Cerebellar nuclear complex (tissue), 1 donor: ENCODE measurements at places on chromosomes 1 and 21.

GRCh38 chr1:89980605-89981004 is 14.3 kb upstream of the ZNF326 start:
- DNase-seq: no peak

DNA sequence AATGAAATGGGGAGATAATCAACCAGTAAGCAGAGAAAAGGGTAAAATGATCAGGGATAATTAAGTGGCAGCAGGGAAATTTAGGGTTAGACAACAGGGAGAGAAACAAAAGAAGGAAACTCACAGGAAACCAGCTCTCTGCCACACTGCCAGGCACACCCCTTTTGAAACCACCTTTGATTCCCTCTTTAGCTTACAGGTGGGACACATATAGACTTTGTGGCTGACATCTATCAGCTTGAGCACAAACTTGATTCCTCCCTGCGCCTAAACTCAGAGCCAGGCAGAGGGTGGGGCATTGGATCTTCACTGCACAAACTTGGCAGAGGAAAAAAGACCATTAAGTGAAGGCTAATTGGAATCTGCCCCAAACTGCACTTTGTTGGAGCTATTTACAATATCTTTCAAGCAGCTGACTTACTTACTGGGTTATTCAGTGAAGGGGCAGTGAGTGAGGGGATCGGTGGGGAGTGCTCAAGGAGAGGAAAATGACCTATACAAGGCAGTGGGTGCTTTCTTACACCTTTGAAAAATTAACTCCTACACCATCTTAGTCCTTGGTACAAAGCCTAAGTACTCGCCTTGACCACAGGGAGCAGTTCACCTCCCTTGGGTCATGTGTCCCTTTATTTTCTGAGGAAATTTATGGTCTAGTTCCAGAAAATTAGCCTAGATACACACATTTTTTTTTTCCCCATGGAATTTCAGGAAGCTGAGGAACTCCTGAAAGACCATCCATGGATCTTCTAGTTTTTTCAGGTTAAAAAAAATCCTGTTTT is 60.2 kb downstream of the PBX1 start:
- DNase-seq: no peak

DNA sequence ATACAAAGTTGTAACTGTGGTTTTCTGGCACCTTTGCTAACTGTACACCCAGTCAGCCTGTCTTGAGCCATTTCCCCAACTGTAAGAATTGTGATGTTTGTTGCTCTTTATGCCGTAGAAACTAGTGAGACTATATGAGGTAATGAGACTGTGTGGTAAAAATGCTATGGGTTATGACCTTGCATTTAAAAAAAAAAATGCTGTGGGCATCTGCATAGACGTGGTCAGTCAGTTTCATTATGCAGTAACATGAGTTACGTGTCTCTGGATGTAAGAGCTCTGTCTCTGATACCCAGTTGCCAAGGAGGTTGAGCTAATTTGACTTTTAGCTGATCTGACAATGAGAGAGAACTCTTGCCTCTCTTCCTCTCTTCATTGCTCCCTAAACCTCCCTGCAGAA is 80.6 kb upstream of the LAMC2 start:
- DNase-seq: no peak

DNA sequence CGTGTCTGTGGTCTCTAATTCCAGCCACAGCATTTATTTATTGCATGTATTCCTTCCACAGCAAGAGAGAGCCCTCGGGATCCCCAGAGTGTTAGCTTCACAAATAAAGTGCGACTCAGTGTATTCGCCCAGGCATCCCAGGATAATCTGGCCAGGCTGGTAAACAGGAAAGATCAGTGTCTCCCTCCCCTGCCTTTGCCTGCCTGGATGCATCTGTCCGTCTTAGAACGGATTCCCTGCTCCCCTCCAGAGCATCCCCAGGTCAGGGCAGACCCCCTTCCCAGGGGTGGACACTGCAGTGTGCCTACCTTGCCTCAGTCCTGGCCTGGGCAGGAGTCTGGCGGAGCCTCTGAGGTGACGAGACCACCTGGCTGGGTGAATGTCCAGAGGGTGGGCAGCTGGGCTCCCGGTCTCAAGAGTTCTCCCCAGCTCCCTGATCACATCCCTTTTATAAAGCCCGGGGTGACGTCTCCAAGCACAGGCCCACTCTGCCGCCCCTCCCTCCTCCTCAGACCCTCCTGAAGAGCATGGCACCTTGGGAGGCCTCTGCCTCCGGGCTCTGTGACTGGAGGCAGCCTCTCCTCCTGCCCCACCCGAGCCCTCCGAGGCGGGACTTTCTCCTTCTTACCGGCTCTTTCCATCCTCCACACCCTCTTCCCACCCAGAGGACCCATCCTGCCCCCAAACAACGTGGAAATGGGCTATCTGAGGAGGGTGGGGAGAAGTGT is at the start of gene KISS1:
TSS of gene KISS1 (minus strand) at position 424 of the 728 bp plus-strand sequence. CDS start 3,615 bp downstream, outside the sequence.
- no peak for DNase-seq

DNA sequence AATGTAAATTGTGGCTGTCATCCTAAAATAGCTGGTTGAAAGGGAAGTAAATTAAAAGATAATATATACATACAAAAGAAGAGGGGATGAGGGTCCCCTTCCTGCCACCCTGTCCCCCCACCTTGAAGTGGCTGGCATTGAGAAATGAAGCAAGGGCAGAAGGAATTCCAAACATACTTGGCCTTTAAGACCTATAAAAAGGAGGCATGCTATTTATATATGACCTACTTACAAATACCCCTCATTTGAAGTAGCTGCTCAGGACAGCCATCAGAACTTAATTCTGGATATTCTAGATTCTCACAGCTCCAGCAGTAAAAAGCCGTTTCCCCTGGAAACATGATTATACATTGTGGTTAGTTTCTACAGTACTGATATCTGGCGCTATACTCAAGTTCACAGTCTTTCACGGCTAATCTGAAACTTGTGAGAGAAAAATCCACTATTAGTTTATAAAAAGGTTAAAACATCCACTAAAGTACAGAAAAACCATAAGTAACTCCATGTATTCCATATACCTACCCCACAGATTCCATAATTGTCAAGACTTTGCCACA is 9.6 kb upstream of the MAP10 start:
- no peak for DNase-seq

DNA sequence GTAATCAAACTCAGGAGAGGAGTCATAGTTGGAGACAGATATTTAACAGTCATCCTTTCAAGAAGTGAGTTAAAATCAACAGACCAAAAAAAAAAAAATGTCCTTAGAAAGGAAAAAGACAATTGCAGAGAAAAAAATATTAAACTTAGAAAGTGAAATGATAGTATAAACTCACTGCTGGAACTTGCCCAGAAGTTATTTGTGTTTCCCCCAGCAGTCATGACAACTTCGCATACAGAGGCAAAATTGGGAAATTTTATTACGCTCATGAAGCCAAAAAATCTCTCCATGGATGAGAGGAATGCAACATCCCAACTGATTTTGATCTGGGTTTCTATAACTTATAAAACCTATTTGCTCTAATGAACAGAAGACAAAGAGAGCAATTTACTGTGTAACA is 198.2 kb downstream of the LRRC7 start:
- DNase-seq: no peak

- DNase-seq: no peak
Observed at GRCh38 chr21:29376556-29376955, 77.8 kb downstream of the BACH1 start.

DNA sequence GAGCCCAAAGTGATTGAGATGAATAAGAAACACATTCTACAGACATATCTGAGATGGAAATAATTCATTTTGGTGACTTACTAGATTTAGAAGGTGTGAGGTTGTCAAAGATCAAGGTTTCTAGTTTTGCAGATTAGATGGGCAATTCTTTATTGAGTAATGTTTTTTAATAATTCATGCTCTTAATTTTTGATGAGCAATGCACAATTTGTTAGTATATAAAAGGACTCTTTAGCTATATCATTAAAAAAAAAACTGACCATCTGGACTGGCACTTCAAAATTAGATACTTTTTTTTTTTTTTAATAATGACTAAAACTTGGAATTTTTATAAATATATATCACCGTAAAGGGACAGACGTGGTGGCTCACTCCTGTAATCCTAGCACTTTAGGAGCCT is 63.9 kb downstream of the FMN2 start:
- DNase-seq: no peak

- no peak for DNase-seq
Observed at GRCh38 chr1:230431527-230431926, 5.4 kb upstream of the PGBD5 start.

- DNase-seq: no peak
Observed at GRCh38 chr1:201332616-201333335, 44.7 kb downstream of the TNNT2 start.

GRCh38 chr1:103211073-103211472 is 102.8 kb upstream of the COL11A1 start:
- no peak for DNase-seq

DNA sequence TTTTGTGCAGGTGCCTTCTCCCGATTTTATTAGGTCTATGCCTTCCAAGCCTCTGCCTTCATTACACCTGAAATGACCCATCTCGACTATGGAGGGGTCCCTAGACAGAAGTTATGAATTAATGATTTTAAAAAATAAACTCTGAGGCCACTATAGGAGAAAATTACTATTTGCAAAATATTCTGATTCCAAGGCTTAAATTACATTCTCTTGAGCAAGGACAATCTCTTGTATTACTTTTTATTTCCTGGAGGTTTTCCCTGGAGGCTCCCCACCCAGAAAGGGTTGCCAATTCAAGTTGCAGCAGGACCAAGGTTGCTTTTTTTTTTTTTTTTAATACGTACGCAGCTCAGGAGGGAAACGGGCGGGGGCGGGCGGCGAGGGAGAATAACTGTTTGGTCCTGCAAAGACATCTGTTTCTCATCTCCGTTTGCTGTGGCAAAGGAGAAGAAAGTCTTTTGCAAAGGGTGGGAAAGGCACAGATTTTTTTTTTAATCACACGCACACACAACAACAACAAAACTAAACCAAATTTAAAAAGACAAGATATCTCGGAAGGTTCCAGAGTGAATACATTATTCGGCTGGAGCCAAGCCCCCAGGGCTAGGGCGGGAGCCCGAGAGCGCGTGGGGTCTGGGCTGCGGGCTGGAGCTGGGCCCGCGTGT is 618 bp upstream of the SERTAD4 start:
- DNase-seq: no peak

DNA sequence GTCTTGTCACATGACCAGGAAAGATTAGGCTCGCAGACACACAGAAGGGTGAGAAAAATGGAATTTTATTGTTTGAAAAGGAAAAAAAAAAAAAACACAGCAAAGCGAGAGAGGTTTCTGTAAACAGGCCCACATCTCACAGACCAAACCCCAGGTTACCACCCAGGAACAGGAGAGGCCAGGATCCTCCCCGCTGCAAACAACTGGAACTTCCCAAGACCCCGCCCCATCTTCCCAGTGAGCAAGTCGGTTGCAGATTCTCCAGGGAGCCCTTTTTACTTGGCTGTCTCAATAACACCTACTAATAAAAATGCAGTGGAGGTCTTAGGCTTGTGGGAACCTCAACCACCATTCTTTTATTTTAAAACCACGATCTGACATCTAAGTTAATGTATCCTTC is 84.7 kb upstream of the ETS2 start:
- DNase-seq: no peak

DNA sequence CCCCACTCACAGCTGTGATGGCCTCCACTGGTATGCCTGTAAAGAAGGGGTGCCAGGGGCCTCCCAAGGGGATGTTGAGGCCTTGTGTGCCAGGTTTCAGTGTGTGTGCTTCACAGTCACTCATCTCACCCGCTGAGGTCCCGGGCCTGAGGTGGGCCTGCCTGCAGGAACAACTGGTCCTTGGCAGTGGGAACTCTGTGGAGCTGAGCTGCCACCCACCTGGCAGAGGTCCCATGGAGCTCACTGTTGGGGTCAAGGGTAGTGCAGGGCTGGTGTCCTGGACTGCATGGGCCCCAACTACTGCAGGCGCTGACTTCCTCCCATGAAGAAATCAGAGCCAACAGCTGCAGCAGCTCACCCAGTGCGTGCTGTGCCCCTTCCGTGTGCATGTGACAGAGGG is 17.3 kb upstream of the ZNF678 start:
- no peak for DNase-seq

- DNase-seq: no peak
Observed at GRCh38 chr1:45443580-45444446, 47.1 kb downstream of the TESK2 start.

DNA sequence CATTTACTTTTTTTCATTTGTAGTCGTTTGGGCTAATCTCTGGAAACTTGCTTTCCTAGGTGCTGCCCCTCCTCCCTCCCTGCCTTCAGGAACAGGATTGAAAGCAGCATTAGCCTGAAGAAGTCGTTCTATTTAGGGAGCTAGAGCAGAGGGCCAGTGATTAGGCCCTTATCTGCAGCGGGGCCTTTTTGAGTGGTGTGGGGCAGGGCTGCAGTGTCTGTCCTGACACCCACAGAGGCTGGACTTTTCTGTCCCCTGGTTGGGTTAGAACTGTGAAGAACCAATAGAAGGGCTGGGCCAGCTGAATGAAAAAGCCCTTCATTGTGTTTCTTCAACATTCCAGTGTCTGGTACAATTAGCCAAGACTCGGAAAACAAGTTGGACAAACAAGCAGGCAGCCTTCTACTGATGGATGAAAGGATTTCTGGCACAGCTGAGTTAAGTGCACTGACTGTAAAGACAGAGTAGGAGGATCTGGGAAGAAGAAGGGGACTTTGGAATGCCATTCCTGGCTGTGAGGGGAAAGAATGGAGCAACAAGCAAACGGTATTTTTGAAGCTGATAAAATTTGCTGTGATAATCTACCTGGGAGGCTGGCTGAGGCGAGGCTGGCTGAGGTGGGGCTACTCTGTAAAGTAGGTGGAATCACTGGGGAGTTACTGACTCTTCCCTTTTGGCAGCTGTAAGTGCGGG is 9.7 kb downstream of the MACF1 start:
- DNase-seq: no peak

GRCh38 chr1:174153085-174153824 is 6.1 kb upstream of the RABGAP1L start:
- DNase-seq: no peak

DNA sequence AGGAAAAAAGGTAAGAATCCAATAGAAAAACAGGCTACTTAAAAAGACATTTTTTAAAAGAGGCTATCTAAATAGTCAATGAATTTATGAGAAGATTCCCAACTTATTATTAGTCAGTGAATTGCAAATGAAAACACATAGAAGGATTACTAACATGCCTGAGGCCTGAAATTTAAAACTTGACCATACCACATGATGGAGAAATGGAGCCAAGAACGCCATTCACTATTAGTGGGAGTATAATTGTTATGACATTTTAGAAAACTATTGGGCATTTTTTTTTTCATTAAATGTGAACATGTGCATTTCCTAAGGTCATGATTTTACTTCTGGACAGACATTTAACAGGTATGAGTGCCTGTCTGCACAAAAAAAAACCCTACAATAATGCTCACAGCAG is 24.8 kb upstream of the OR2B11 start:
- DNase-seq: no peak

- DNase-seq: peak; percentile 81
Observed at GRCh38 chr1:42924082-42924850, 34.4 kb downstream of the SLC2A1 start.
